Heart right ventricle (tissue), 16 donors: ENCODE measurements at places on chromosomes 5 and 9. TPM values are rescaled to one million over a fixed set of nuclear protein-coding genes. Genes with fewer than 3 reads are reported as not detected.

Gene PCDHGA9
- polyA plus RNA-seq, result 7.1 TPM

Gene BHMT2
- 7.7 TPM for polyA plus RNA-seq

Gene TNIP1
- 63.8 TPM for polyA plus RNA-seq

Gene MYO10
- 4.1 TPM for polyA plus RNA-seq

Gene SEC24A
- 3.7 TPM for polyA plus RNA-seq

Gene COL15A1
- polyA plus RNA-seq, result 27.0 TPM

Gene IL4
- polyA plus RNA-seq, result not detected

Gene ARID3C
- polyA plus RNA-seq, result not detected

Gene TMEM171
- not detected for polyA plus RNA-seq

Gene MARCHF3
- 4.8 TPM for polyA plus RNA-seq

Gene PTPN3
- 3.1 TPM for polyA plus RNA-seq
